ENCODE measurements at places on chromosomes 3 and 15.

GRCh38 chr15:30670056-30670455 is 44.1 kb downstream of the ARHGAP11B start:
- no peak for DNase-seq

- no peak for DNase-seq
Measured at GRCh38 chr3:185744997-185745843, 79.6 kb downstream of the IGF2BP2 start.

DNA sequence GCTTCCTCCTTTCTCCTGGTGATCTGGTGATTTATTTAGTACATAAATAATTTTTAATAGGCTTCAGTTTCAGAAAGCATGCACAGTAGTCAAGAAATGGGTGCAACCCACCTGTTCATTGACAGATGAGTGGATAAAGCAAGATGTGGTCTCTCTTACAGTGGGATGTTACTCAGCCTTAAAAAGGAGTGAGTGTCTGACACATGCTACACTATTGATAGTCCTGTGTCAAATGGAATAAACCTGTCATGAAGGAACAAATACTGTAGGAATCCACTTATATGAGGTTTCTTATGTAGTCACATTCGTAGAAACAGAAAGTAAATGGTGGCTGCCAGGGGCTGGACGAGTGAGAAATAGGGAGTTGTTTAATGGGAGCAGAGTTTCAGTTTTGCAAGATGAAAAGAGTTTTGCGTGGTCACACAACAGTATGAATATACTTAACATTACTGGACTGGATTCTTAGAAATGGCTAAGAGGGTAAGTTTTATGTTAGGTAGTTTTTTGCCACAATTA is 56.0 kb upstream of the PPARG start:
- DNase-seq, result no peak

DNA sequence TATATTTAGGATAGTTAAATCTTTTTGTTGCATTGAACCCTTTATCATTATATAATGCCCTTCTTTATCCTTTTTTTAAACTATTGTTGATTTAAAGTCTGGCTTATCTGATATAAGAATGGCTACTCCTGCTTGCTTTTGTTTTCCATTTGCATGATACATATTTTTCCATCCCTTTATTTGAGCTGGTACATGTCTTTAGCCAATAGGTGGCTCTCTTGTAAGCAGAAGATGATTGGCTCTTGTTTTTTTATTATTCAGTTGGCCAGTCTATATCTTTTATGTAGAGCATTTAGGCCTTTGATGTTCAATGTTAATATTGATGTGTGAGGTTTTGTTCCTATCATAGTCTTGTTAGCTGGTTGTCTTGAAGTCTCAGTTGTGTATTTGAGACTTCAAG is 99.5 kb upstream of the MCTP2 start:
- DNase-seq, result no peak

DNA sequence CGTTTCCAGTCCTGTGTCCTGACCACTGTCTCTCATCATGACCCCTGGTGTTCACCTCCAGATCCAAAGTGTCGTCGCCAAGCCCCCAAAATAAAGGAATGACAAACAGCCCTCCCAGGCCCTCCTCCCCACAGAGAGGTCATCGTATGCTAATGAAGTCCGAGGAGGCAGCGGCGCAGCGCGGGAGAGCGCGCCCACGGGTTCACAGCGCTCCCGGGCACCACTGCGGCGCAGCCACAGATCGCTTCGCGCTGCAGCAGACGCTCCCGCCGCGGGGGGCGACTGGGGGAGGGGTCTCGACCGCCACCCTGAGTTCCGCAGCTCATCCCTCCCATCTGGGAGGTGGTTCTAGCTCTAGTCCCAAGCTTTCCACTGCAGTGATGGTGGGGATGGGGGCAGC is 1.3 kb downstream of the DGKG start:
- DNase-seq, result no peak

DNA sequence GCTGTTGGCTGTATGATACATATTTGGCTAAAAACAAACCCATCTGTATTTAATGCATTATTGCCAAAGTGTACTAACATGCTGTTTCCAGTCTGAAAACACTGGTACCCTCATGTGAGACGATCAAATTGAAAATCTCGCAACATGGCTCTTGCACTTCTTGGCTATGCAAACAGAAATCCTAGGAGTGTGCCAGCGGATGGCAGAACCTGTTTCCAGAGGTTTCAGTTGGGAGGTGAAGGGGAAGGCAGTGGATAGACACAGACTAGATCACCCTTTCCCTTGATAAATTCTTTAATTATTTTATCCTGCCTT is 350.3 kb downstream of the TUSC7 start:
- DNase-seq, result no peak

DNA sequence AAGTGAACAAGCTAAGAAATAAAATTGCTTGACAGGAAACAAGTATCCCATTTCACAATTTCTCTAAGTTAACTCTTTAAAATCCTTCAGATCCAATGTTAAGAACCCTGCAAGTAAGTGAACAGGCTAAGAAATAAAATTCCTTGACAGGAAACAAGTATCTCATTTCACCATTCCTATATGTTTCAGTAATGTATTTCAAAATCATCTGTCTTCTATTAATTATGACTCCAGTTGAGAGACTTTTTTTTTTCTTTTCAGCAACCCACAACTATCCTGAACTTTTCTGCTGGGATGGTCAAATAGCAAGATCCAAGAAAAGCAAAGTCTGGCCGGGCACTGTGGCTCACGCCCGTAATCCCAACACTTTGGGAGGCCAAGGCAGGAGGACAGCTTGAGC is 2.4 kb upstream of the SLC12A6 start:
- DNase-seq, result no peak

DNA sequence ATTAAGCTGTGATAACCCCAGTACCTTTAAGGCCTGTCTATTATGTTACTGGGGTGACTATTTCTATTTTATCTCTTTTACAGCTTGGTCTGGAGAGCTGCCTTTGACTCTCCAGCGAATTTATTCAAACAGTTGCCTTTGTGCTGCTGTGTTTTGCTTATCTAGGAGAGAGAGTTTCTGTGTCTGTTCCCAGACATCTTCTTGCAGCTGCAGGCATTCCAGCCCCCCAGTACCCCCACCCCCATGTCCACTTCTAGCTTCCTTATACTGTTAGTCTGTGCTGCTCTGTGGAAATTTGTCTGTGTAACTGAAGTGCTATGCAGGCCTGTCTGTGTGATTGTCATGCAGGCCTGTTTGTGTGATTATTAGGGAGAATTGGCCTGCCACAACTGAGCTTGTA is 713.7 kb upstream of the SEMA6D start:
- no peak for DNase-seq

DNA sequence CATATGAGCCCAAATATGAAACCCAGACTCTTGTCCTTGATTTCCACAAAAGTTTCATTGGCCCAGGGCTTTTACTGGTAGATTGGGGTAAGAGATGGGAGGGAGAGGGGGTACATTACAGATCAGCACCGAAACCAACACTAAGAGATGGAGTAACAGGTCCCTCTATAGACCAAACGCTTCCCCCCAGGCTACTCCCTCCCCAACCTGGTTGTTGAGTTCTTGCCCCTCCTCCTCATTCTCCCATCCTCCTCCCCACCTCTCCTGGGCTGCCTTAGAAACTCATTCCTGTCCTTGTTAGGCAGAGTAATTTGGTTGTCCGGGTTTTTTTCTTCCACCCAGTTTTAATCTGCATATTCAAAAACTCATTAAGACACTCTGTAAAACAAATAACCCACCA is 74.1 kb downstream of the MESD start:
- no peak for DNase-seq

DNA sequence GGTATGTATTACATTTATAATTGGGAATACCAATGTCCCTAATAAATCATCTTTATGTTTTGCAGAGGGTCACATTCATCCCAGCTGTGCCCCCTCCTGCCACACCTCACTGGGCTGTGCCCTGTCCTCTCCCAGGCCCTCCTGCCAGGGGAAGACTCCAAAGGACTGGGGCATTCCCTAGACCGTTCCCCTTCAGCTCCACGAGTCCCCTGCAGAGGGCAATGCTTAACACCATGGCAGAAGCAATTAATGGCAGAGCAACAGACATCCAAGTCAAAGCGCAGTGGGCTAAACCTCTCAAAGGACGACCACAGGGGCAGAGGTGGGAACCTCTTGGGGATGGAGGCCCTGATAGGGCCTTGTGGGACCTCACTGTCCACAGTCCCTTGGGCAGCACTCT is 71.3 kb upstream of the SEC13 start:
- no peak for DNase-seq

DNA sequence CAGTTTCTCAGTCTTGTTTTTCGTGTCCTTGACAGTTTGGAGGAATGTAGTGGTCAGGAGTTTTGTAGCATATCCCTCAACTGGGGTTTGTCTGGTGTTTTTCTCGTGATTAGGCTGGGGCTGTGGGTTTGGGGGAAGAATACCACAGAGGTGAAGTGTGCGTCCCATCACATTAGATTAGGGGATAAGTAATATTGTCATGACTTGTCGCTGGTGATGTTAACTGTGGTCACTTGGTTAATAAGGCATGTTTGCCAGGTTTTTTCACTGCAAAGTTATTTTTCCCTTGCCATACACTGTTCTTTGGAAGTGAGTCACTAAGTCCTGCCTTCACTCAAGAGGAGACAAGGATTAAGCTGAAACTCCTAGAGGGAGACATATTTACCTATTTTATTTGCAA is 39.1 kb downstream of the PAK2 start:
- no peak for DNase-seq

DNA sequence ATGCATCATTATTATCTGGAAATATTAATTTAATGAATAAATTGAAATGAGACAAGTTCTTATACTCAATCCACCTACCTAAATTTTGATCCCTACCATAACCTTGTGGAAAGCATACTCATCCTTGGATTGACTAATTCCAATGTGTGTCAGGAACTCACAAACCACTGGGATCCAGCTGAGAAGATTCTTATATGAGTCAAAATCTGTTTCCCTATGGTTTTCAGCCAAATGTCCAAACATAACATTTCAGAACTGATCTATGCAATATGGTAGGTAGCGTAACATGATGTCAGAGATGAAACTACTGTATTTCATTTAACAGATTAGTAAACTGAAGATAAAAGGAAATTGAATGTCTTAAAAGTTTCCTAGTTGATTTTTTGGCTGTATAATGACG is 250.0 kb downstream of the PLOD2 start:
- no peak for DNase-seq

GRCh38 chr3:169563775-169564059 is 99.8 kb downstream of the MECOM start:
- no peak for DNase-seq

- DNase-seq, result no peak
Measured at GRCh38 chr3:46466871-46467403, 2.2 kb upstream of the LTF start.

DNA sequence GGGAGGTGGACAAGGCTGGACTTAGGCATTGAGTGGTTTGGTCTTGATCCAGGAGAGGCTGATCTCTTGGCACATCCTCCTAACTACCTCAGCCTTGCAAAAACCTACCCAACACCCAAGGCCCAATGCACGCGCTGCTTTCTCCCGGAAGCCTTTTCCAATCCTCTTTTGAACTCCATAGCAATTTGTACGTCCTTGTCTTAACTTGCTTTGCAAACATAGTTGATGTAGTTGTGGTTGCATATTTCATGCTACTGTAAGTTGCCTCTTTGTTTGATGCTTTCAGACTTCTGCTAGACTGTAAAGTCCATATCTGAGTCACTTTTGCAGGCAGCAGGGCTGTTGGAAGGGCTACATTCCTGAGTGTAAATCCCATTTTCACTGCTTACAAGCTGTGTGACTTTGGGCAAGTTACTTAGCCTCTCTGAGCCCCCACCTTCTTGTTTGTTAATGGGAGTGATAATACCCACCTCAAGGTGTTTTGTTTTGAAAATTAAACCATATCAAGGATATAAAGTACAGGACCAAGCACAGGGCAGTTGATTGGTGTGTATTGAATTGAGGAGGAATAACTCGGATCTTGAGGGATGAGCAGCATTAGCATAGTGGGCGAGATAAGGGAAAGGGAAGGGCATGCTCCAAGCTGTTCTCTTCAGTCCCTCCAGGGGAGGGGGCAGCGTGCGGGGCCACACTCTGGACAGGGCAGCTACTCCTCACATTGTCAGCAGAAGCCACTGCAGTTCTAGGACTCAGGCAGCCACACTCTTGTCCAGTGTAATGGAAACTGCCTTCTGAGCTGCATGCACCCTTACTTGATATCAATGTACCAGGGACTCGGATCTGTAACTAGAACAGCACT is 28.8 kb downstream of the SIAH2 start:
- no peak for DNase-seq

DNA sequence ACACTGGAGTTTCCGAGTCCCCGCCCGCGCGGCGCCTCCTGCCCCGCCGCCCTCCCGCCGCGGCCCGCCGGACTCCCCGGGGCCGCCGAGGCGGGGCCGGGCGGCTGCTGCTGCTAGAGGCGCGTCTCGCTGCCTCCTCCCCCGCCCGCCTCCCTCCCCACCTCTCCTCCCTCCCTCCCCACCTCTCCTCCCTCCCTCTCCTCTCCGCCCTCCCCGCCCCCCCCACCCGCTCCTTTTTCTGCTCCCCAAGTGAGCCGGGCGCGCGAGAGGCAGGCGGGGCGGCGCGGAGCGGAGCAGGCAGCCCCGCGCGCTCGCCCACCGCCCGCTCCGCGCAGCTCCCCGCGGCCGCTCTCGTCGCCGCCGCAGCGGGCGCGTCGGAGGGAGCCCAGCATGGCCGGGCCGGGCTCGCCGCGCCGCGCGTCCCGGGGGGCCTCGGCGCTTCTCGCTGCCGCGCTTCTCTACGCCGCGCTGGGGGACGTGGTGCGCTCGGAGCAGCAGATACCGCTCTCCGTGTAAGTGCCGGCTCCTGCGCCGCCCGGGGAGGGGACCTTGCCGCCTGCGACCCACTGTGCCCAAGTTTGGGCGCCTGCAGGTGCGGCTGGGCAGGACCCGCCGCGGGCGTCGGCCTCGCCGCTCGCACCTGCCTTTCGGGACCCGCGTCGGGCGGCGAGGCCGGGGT is at the start of gene CACNA2D3:
Gene CACNA2D3, plus strand, starts transcription at position 229 of the 679 bp plus-strand sequence.
- no peak for DNase-seq
